ENCODE measurements at places on chromosomes 16 and 17.

DNA sequence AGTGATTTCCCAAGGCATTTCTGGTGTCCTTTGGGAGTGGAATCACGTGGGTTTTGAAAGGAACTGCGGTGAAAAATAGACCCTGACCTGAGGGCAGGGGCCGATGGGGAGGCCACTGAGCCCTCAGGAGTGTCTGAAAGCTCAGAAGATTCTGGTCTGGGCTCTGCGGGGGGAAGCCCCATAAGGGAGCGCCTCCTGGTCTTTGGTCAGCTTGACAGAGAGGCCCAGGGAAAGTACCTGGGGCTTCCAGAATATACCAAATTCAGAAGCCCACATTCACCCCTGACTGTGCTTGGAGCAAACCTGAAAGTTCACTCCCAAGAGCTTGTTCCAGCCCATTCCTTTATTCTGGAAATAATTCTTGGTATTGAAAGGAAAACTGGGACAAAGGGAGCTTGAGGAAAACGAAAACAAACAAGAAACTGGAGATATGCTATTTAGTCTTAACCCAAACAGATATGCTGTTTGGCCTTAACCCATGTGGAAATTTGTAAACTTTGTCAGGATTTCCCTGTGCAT lies 23.2 kb upstream of the NAGLU start:
- DNase-seq: no peak

GRCh38 chr17:50615828-50616227 lies 18.9 kb upstream of the ABCC3 start:
- no peak for DNase-seq

GRCh38 chr16:89561142-89561883 lies 831 bp downstream of the RPL13 start:
- no peak for DNase-seq

DNA sequence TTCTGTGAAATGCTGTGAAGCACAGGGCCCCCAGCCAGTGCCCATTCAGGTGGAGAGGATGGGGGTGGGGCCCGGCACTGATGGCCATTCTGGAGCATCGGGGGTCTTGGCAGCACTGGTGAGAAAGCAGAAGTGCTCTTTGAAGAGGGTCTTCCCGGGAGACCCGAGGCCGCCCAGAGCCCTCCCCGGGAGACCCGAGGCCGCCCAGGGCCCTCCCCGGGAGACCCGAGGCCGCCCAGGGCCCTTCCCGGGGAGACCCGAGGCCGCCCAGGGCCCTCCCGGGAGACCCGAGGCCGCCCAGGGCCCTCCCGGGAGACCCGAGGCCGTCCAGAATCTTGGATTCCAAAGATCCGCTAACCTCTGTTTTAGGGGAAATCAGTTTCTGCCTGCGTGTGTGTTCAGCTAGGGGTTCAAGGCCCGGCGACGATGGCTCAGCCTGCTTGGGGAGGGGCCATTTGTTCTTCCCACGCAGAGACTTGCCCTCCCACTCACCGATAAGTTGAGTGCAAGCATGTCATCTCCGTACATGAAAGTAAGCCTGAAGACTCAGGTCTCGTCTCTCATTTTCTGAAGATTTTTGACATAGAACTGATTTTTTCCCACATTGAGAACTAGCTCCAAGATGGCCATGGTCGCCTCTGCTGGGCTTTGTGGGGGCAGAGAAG lies 35.2 kb upstream of the CAPN15 start:
- no peak for DNase-seq

- no peak for DNase-seq
These were observed 24.0 kb downstream of the SYCE1L start for GRCh38 chr16:77223184-77223583.

Data from brain microvascular endothelial cell (primary cell).